ENCODE measurements at places on chromosomes 11 and 22.

- peak; percentile 2 for DNase-seq
Measured at GRCh38 chr11:104254347-104254746, 90.4 kb upstream of the PDGFD start.

DNA sequence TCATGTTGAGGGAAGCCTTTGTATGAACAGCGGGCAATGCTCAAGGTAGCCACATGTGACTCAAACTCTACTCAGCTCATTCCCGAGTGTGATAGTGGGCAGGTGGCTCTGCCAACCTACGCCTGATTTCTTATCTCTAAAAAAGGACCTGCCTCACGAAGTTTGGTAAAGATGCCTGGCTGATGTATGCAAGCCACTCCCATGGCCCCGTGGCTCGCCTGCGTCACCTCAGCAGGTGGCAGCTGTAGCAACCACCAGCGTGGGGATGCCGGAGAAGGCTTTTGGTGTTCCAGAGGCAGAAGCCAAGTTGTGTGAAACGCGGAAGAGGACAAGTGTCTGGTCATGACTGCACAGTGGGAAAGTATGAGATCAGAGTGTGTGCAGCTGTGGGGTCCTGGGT is 5.4 kb downstream of the FADS2 start:
- peak; percentile 32 for DNase-seq

GRCh38 chr11:106077609-106078455 is at the start of gene AASDHPPT:
AASDHPPT (plus strand) TSS chr11:106077662; CDS start chr11:106077711, 49 bp downstream.
- no peak for DNase-seq

DNA sequence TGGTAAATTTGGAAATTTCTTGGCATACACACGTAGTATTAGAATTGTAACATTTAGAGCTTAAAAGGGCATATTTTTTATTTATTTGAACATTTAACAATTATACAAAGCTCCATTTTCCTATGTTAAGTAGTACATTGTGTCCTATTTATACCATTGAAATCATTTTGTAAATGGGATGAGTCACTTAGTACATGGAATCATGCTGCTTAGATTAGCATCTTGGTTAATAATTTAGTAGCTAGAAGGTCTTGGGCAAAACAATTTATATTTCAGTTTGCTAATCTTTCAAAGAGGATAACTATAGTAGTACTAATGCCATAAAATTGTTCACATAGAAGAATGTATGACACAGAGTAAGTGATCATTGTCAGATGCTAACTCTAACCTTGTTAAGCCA is 450.1 kb upstream of the LUZP2 start:
- DNase-seq: no peak

Measured in small intestine (tissue), 16 donors.